ENCODE measurements at places on chromosomes 2 and 18.

GRCh38 chr2:18889565-18890332 lies 300.4 kb upstream of the NT5C1B start:
- peak; percentile 44 for DNase-seq

DNA sequence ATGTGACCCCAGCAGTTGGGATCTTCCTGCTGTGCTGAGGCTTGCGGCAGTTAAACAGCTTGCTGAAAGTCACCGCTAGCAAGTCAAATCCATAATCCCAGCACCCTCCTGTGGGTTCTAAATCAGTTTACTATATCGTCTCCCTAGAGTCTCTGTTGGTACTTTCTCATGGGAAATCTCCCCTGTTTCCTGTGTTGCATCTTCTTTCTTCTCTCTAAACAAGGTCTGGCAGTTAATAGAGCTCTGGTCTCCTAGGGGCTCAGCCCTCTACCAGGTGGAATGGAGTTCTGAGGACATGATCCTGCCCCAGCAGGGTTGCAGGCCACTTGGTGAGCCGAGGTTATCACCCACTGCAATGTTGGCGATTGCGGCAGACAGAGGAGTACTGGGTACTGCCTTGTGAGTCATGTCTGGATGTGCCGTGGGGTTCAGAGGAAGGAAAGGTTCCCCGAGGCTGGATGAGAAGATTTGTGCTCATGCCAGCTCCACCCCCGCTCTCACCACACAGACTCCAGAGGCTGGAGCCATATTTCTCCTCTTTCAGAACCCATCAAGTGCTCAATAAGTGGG lies 59.4 kb upstream of the SIX2 start:
- peak; percentile 50 for DNase-seq

GRCh38 chr18:49788327-49788898 lies 24.9 kb downstream of the ACAA2 start:
- peak; percentile 19 for DNase-seq

GRCh38 chr18:44997174-44997573 lies 316.5 kb downstream of the SETBP1 start:
- no peak for DNase-seq

DNA sequence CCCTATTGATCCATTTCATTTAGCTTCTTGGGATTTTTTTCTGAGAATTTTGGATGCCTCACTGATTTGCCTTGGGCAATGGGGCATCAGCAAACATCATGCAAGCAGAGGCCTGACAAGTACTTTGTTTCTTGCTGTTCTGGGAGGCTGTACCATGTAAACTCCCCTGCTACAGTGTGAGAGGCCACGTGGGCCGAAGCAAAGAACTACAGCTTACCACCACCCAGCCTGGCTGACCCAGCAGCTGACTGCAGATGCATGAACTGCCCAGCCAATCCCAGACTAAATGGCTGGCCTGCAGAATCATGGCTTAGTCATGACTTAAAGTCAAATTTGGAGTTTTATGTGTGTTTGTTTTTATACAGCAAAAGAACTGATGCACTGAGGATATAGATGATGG lies 579.9 kb downstream of the CNTNAP5 start:
- DNase-seq: no peak

DNA sequence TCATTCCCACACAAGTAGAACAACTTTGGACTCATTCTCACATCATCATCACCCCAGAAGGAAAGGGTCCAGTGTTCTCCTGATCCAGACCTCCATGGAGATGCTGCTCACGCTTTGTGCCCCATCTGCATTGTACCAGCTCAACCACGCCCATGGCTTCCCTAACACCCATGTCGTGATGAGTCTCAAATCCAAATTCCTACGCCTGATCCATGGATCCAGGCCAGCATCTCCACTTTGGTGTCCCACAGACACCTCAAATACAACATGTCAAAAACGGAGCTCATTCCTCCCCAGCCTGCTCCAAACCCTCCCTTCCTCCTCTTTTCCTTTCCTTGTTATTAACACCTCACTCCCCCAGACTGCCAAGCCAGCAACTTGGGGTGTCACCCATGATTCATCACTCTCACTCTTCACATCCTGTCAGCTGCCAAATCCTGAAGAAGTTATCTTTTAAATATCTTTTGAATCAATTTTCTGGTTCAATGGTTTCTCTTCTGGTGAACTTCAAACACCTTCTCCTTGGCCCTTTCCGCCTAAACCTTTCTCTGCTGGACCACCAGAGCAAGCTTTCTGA lies 30.2 kb upstream of the FAM124B start:
- peak; percentile 31 for DNase-seq

- DNase-seq: no peak
These were observed 2.1 kb upstream of the TMEM131 start for GRCh38 chr2:97997784-97998392.

DNA sequence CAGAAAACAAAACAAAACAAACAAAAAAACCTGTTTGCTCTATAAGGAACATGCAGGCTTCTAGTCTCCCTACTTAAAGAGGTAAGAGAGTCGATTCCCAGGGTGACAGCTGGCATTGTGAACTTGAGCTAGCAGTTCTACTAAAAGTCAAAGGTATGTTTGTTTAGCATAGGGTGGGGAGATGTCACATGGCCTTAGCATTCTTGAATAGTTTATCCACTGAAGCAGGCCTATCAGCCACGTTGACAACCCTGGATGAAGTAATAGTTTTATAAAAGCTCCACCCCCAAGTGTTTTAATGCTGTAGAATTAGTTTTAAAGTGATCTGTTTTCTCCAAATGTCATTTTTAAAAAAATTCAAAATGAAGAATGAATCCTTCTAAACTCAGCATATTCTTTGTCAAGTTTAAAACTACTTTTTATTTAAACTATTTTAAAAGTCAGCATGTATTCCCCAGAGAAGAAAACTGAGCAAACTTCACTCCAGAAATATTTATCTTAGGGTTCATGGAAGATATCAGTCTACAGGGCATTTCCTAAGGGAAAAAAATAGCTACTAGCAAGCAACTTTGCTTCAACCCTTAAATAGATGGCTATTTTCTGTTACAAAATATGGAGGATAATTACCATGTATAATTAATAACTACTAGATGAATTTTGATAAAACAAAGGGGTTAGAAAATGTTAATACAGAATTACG lies 1.7 kb downstream of the MYOM1 start:
- peak; percentile 19 for DNase-seq

DNA sequence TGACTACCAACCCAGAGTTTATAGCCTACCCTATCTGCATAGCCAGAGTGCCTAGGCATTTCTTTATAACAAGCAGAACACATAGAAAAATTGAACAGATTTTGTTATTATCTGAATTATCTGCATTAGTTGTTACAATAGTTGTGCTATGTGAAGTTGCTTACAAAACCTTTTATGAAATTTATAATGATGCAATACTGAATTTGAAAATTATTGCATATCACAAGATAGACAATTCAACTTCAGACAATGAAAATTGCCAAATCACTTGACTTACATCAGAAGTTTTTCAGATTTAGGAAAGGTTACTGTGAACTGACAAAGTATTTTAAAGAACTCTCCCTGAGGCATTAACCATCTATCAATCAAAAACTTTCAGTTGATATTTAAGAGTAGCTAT lies 437.9 kb upstream of the PIK3C3 start:
- no peak for DNase-seq

- no peak for DNase-seq
These were observed 37.2 kb downstream of the PTPRM start for GRCh38 chr18:7604361-7604760.

GRCh38 chr2:289362-290089 lies 1.6 kb upstream of the ALKAL2 start:
- peak; percentile 7 for DNase-seq

DNA sequence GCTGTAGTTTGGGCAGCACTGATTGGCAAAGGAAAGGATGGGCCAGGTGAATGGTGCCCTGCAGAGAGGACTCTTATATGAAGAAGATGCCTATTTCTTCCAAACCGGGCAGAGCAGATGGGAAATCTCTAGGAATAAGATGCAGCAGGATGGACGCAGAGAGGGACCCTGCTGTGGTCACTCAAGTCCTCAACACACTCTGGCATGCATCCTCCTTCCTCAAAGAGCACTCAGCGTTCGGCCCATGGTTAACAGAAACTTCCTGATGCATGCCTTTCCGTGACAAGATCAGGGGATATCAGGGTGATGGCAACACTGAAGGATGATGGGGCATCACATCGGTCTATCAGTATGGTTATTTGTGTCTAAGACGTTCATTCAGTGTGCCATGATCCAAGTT lies 232.7 kb downstream of the TTC32 start:
- no peak for DNase-seq

DNA sequence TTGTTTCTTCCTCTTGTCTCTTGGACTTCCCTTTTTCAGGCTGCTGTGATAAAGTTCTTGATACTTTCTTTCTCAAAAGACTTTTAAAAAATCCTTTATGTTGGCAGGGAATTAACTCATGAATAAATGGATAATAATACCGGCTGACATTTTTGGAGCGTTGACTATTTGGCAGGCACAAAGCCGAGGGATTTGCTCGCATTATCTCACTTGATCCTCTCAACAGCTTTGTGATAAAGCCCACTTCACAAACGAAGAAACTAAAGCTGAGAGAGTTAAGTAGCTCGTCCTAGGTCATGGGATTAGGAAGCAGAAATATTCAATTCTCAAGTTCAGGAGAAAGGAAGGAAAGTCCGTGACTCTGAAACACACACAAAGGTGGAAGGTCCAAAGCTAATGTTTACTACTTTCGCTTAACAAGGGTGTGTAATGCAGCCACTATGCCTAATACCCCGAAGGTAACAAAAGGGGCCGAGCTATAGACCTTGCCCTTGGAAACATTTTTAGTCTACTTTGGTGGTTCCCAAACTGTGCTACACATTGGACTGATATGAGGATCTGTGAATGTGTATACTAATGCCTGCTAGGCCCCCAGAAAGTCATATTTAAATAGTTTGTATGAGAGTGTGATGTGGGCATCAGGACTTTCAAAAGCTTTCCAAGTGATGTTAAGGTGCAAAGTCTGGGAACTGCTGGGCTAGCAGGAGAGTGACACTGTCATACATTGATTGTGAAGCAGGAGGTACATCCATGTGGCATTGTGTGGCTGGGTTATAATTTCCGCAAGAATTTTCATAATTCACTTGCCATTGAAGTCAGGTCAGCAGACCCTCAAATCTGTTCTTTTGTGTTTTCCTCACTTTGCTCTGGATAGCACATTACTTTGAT lies 508.4 kb downstream of the PLCL1 start:
- DNase-seq: no peak

DNA sequence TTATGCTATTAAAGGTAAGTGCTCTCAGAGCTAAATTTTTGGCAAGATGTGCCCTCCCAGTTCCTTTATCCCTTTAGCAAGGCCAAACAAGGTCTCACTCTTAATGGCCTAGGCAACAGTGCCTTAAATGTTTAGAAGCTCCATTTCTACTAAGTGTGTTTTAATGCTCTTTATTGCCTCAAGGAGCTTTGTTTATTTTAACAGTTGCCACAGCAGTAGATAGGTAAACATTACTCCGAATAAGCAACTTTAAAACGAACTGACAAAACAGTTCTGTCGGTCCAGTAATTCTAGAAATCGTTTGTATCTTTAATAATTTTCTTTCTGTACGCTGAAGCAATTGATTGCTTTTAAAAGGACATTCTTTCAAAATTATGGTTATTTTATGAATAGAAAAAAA lies 74.5 kb downstream of the PIEZO2 start:
- no peak for DNase-seq

GRCh38 chr18:48800466-48800865 lies 150.3 kb downstream of the SMAD7 start:
- DNase-seq: no peak

- DNase-seq: no peak
These were observed 13.5 kb upstream of the TWSG1 start for GRCh38 chr18:9321017-9321452.

DNA sequence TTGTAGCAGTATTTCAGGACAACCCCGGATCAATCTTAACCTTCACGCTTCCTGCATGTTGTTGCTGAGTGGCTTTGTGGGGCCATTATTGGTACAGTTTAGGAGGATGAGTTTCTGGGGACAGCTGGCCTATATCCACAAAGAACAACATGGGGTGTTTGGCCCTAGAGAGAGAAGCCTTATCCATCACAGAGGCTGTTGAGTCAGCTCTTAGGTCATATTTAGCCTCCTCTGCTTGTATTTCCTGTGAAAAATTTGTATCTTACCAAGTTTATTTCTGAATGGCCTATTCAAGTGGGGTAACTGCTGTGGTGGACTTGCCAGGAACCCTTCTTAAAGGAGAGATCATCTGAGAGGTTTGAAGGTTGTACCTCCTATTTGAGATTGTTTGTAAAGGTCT lies 77.6 kb downstream of the MAP4K4 start:
- peak; percentile 68 for DNase-seq

DNA sequence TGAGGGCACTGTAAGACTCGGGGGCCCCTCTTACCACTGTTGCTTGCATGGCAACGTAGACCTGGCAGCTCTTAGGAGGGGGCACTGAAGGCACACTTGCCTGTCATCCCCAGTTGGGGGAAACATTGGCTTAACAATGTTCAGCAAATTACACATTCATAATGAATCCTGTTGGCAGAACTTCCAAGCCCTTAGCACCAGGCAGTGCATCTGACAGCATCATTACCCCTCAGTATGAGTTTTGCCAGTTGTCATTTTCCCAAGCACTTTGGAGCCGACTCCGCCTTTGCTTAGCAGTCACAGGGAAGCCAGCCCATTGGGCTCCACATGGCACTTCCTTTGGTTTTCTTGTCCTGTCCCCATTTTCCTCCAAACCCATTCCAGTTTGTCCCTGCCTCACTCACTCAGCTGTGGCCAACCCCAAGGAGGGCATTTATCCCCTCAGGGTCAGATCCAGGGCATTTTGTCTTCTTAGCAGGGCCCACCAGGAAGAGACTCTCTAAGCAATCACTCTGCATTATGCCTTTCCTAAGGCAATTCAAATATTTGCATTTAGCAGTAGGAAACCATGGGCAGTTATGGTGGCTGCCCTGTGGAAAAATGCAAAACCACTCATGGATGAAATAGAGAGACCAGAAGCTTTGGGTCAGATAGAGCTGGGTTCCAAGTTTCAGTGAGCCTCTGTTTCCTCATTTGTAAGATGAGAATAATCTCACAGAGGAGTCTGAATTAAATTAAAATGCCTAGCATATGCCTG lies 73.9 kb downstream of the VSNL1 start:
- no peak for DNase-seq

DNA sequence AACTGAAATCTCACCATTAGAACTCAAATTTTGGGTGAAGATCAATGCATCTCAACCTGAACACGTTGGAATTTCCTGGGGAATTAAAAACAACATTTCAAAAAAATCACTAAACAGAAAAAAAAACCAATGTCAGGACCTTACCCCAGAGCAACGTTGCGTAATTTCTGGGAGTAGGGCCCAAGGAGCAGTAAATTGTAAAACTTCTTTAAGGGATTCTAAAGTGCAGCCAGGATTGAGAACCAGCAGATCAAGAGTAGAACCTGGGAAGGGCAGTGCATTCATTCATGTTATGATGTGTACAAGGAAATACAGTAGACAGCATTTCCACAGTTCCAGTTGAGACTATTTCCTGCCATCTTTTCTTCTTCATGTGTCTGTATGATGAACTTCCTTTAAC lies 56.9 kb downstream of the RHBDD1 start:
- no peak for DNase-seq

- DNase-seq: no peak
These were observed 240.2 kb downstream of the SH3BP4 start for GRCh38 chr2:235191978-235192377.

GRCh38 chr2:181764095-181764963 lies 84.0 kb upstream of the NEUROD1 start:
- DNase-seq: no peak

Data from LHCN-M2 (cell line).